Dermis blood vessel endothelial cell (primary cell): ENCODE measurements at places on chromosomes 12 and 14. TPM values are rescaled to one million over a fixed set of nuclear protein-coding genes. Genes with fewer than 3 reads are reported as not detected.

GRCh38 chr14:76636602-76637001 is 124.7 kb upstream of the VASH1 start:
- no peak for DNase-seq

DNA sequence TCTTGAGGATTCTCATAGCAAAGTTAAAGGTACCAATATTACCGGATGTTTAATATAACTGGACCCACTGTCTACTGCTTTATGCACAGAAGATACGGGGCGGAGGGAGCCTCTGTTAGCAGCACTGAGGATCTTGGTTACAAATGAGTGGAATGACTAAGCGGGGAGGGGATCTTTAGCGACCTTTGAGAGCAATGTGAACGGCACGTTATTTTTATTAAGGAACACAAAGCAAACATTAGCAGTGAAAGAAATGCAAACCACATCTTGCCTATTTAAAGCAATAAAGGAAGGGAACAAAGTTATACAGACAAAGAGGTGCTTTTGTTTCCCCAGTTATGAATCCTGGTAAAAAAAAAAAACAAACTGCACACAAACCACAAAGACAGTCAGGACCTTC is 27.1 kb upstream of the PRMT8 start:
- no peak for DNase-seq

DNA sequence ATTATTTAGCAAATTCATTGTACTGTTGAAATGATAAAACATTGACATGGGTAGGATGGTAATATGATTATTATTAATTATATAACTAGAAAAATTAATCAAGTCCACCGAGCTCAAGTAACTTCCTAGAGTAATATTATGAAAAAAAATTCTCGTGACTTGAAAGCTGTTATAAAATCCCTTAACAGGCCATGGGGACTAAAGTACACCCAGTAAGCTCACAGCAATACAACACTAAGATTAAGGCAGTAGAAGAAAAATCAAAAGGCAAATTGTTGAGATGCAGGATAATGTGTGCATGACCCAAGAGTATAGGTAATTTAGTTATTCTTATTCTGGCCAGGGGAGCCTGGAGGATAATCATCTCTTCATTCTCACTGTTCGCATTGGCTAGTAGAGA is 162.6 kb upstream of the LRIG3 start:
- no peak for DNase-seq

- DNase-seq: no peak
Observed at GRCh38 chr14:51544471-51544870, 107.2 kb upstream of the FRMD6 start.

DNA sequence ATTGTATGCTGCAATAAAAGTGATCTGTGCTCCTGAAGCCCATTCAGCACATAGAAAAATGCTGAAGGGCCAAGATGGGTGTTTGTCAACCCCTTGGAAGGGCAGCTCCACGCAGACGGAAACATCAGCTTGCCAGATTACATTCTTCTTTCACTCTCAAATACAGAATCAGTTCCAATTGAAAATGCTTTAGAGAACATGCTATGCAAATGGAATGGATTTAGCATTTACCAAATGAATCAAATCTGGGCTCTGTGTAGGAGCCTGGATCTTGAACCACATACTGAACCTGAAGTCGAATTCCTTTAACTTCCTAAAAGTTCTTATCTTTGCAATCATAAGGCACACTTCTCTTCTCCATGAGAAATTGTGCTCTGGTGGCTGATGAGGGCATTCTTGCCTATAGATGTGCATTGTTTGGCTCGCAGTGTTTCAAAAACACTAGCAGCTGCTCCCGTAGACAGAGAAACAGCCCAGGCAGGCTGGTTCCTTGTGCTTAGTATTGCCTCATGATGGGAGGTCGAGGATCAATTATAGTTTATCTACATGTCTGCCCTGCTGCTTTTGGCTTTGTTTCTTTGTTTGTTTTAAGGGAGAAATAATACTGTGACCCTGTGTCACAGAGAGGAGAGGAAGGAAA is 489.8 kb upstream of the FLRT2 start:
- no peak for DNase-seq

GRCh38 chr14:55388160-55388559 is 23.5 kb downstream of the ATG14 start:
- no peak for DNase-seq

GRCh38 chr14:65637780-65638179 is 225.2 kb downstream of the FUT8 start:
- no peak for DNase-seq

DNA sequence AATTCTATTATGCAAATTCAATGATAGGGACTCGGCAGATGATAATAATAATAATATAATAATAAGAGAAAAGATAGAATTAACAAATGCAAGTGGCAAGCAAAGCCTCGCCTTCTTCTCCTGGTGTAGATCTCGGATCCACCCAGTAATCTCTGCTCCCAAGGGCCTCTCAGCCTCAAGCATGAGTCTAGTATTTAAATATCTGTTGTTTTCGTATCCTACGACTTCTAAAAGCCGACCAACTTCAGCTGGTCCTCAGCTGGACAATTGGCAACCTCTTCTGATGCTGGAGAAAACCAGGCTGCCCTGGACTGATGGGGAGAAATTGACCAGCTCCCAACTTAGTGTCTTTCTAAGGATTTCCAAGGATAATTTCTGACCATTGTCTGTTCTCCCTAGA is 14.0 kb upstream of the MAP1LC3B2 start:
- DNase-seq: no peak

GRCh38 chr12:7395950-7396349 is 48.0 kb downstream of the CD163L1 start:
- DNase-seq: peak; percentile 75

DNA sequence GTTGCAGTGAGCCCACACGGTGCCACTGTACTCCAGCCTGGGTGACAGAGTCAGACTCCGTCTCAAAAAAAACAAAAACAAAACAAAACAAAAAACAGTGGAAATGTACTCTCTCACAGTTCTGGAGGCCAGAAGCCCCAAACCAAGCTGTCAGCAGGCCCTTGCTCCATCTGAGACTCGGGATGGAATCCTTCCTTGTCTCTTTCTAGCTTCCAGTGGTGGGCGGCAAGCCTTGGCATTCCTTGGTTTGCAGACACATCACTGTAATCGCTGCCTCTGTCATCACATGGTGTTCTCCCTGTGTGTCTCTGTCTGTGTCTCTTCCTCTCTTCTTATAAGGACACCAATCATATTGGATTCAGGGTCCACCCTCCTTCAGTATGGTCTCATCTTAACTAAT is 6.4 kb downstream of the TNS2 start:
- DNase-seq: no peak

- DNase-seq: no peak
Observed at GRCh38 chr12:129101816-129102215, 248.5 kb downstream of the GLT1D1 start.

GRCh38 chr14:97900196-97900854 is 1103.1 kb downstream of the VRK1 start:
- DNase-seq: no peak

DNA sequence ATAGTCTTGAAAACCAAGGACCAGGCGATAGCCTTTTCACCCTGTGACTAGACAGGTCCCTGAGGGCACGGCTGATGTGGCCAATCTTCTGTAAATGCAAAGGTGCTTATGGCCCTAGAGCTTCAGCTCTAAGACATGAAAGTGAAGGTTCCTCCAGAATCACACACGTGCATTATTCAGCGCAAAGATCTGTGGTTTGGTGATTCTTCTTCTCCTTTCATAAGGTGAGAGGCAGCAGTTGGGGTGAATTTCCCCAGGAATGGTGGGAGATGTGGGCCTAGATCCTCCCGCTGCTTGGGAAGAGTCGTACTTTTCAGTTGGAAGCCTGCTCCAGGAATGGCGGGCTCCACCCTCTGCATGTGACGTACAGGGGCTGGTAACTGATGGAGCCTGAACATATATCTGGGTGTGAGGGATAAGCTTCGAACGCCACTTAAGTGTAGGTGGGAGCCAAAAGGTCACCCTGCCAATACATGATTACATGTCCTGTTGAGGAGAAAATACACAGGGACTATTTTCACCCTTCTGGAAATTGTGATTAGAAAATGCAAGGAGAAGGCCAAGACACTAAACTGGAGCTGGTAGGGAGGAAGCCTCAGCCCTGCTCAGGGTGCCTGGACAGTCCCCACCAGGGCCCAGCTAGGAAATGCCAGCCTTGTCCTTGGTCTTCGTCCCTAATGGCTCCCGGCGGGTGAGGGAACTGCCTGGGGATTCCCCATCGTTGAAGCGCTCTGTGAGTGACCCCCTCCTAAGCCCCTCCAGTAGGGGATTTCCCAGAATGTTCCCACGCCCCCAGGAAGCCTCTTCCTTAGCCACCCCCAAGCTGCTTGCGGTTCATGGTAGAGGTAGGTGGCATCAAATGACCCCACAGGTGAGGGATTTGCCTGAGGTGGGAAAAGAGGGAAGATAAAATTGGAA is 17.6 kb downstream of the BATF start:
- no peak for DNase-seq

- no peak for DNase-seq
Observed at GRCh38 chr14:32625211-32625610, 296.1 kb downstream of the AKAP6 start.

DNA sequence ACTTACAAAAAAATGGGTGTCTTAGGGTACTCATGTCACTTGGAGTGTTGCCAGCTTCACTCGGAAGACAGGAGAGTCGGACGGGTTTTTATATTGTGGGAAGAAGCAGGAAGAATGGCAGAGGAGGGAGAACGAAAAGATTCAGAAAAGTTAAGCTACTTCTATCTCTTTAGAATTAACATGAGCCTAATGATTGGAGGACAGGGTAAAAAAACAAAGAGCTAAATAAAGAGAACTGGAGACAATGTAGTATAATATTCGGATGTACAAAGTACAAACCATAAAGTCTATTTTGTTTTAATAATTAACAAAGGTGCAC is 43.9 kb downstream of the EFCAB11 start:
- DNase-seq: no peak

DNA sequence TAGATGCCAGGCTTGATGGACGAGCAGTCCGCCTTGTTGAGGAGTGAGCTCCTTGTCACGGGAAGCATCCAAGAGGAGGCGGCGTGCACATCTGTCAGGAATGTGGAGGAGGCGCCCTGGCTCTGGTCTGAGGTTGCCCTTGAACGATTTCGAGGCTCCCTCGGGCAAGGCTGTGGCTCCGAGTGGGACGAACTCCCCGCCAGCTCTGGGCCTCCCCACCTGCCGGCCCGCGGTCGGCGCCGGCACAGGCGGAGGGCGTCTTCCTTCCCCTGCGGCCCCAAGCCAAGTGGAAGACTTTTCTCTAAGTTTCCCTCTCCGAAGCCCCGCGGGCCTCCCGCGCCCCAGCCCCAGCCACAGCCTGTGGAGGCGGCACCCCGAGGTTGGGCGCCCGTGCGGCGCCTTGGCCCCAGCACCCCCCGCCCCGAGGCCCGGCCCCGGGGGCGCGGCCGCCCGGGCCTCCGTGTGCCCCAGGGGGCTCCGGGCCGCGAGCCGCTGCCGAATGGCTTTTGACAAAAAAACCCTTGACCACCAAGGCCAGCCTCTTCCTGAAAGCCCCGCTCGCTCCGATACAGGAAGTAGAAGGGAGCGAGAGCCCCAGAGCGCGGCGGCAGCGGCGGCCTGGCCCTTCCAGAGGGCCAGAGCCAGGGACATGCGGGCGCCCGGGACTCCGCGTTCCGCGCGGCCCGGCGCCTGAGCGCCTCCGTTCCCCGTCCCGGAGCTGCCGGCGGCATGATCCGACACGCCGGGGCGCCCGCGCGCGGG is at the start of gene RIN3:
RIN3 (plus strand) TSS at position 578 of the 762 bp plus-strand sequence; CDS start at position 730, 152 bp downstream.
- DNase-seq: peak; percentile 75

- DNase-seq: peak; percentile 65
Observed at GRCh38 chr12:107670999-107671643, 14.5 kb upstream of the PWP1 start.

- no peak for DNase-seq
Observed at GRCh38 chr14:56207626-56208292, 89.5 kb downstream of the PELI2 start.

GRCh38 chr12:104623883-104624282 is 167.1 kb downstream of the CHST11 start:
- no peak for DNase-seq

- no peak for DNase-seq
Observed at GRCh38 chr12:12017135-12017581, 53.6 kb upstream of the BCL2L14 start.

- DNase-seq: no peak
Observed at GRCh38 chr14:33404964-33405574, 466.4 kb downstream of the NPAS3 start.

GRCh38 chr14:48568688-48569087 is 893.3 kb upstream of the MDGA2 start:
- no peak for DNase-seq

- DNase-seq: no peak
Observed at GRCh38 chr14:96598332-96598928, 96.2 kb downstream of the PAPOLA start.

Gene EML1
- 45.8 and 47.1 TPM in 2 replicates for total RNA-seq

Gene RERG
- total RNA-seq: under 0.01 TPM in 1 of 2 replicates, not detected in the other

Gene ACSM4
- not detected in 2 replicates for total RNA-seq

Gene KRT73
- total RNA-seq: not detected in 2 replicates

Gene NGB
- total RNA-seq: 0.05 TPM in 1 of 2 replicates, not detected in the other

Gene DPF3
- 1.4 and 2.9 TPM in 2 replicates for total RNA-seq
